ENCODE measurements at places on chromosomes 5 and 9.

- no peak for DNase-seq
Observed at GRCh38 chr9:117462861-117463260, 48.0 kb upstream of the ASTN2 start.

- no peak for DNase-seq
Observed at GRCh38 chr5:16454686-16455085, 10.9 kb downstream of the ZNF622 start.

DNA sequence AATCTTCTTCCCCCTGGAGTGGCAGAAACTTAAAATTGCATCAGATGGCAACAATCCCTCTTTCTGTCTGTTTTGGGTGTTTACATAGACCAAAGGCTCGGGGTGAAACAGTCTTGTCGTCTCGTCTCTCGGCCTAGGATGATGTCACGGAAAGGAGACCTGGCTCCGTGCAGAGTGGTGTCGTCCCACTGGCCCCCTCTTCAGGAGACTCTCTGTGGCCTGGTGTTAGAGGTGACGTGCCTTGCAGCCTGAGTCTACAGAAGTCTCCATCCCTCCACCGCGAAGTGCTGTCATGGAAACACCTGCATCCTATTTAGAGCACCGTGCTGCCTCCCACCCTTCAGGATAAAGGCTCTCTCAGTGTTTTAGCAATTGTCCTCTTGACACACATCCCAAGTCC is 409.7 kb downstream of the IRX1 start:
- no peak for DNase-seq

DNA sequence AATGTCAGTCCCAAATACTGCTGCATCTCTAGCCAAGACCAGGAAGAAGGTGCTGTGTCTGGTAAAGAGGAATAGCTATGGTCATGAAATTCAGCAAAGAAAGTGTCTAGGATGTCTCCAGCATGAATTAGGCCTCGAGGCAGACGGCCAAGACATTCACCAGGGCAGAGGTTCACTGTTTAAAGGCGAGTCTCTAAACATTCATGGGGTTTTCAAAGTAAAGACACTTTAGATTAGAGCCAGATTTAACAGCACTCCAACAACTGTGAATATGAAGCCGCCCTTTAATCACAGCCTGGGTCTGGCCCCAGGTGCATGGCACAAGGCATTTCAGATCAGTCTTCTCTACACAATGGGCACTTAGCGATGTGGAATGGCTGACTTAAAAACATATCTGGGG is 95.0 kb downstream of the ANKH start:
- no peak for DNase-seq

DNA sequence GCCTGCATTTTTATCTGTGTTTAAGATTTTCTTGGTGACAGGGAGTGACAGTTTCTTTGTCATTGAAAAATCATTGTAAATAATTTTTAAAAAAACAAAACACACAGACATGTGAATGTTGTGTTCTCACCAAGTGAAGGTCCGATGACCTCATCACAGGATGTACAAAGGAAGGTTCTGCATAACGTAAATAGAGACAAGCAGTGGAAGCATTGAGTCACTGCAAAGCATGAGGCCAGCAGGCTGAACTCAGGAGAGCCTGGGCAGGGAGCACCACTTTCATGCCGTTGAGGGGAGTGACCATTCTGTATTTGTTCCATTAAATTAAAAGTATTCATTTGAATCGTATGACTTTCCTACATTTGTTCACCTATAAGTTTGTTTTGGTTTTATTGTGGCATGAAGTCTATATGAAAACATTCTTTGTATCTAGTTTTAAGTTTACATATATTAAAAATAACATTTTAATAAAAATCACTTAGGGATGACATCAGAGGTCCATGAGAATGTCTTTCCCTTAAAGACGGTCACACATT is 70.4 kb upstream of the TLE1 start:
- no peak for DNase-seq

GRCh38 chr9:7246917-7247522 is 489.2 kb downstream of the KDM4C start:
- DNase-seq, result no peak

DNA sequence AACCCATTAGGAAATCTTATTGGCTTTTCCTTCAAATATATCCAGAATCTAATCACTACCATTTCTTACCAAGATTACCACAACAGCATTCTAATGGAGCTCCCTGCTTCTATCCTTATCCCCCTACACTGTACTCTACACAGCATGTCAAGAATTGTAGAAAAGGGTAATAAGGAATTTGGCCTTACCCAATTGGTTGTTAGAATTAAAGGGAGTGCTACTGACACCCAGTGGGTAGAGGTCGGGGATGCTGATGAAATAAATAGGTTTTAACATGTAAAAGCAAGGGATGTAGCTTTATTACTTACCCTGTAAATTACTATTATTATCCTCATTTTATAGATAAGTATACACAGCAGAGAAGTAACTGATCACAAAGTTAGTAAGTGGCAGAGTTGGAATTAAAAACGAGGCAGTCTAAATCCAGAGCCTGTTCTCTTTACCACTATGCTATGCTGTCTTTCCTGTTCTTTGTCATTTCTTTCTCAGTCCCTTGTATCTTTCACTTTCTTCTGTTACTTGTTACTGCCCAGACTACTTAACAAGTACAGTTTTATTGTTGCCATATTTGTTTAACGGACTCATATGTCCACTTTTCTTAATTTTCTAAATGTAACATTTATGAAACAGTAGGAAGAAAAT is 10.5 kb downstream of the SLC38A9 start:
- no peak for DNase-seq

DNA sequence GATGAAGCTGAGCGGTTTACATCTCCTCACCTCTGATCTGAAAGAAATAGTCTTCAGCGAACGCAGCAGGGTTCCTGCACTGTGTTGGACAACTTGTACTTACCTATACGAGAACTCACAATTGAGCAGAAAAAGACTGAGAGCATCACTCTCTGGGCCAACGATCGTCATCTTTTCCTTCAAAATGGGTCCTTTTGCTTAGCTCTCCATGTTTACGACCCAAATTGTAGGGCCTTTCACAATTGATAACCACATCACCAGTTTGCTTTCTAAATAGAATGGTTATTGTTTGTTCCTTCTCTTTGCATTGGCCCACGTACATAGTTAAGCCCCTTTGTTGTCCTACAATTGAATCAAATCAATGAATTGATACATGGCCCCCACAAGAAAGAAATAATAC is 110.0 kb upstream of the DMRT1 start:
- no peak for DNase-seq

GRCh38 chr5:107582625-107583024 is 88.1 kb downstream of the EFNA5 start:
- DNase-seq, result no peak
